SJCRH30 (cell line): ENCODE measurements at places on chromosomes 16 and 17. TPM values are rescaled to one million over a fixed set of nuclear protein-coding genes. Genes with fewer than 3 reads are reported as not detected.

GRCh38 chr17:41676058-41676419, 12.6 kb upstream of the EIF1 start:
- no peaks in the 10 kb centered on the region for H3K4me1 ChIP-seq
- H3K27ac ChIP-seq = no peak overlapping the region
- no peak overlapping the region for H3K4me3 ChIP-seq
- DNase-seq = no peak
- peaks cover 5% of the 10 kb centered on the region; the same call in 1 of the 2 replicates for H3K27me3 ChIP-seq
- H3K36me3 ChIP-seq = no peaks in the 10 kb centered on the region

The SEPTIN12 gene
- total RNA-seq = not detected in 2 replicates

- no peak overlapping the region for H3K4me3 ChIP-seq
- no peak overlapping the region for H3K27ac ChIP-seq
- no peaks in the 10 kb centered on the region for H3K27me3 ChIP-seq
- H3K36me3 ChIP-seq = no peaks in the 10 kb centered on the region
- DNase-seq = no peak
- no peaks in the 10 kb centered on the region for H3K4me1 ChIP-seq
These were observed 322.4 kb downstream of the CBLN1 start for GRCh38 chr16:48959204-48959603.

The SLC35G6 gene
- not detected in 2 replicates for total RNA-seq

The RFWD3 gene
- 40.9 and 42.2 TPM in 2 replicates for total RNA-seq

The CALB2 gene
- total RNA-seq = not detected in 2 replicates

- H3K4me3 ChIP-seq = no peak overlapping the region
- no peaks in the 10 kb centered on the region for H3K4me1 ChIP-seq
- H3K27me3 ChIP-seq = peaks cover 3% of the 10 kb centered on the region; the same call in 1 of the 2 replicates
- DNase-seq = no peak
These were observed 6.2 kb downstream of the AANAT start for GRCh38 chr17:76473541-76473985.

- DNase-seq = no peak
- H3K4me1 ChIP-seq = peaks cover 2% of the 10 kb centered on the region; the same call in 1 of the 2 replicates
- H3K36me3 ChIP-seq = peaks cover 4% of the 10 kb centered on the region; the same call in 1 of the 2 replicates
- no peak overlapping the region for H3K27ac ChIP-seq
- peak overlapping the region; percentile 86 for H3K4me3 ChIP-seq
These were observed 345 bp downstream of the TSC2 start for GRCh38 chr16:2048116-2048543.

The MFAP4 gene
- total RNA-seq = 79.6 and 82.5 TPM in 2 replicates

DNA sequence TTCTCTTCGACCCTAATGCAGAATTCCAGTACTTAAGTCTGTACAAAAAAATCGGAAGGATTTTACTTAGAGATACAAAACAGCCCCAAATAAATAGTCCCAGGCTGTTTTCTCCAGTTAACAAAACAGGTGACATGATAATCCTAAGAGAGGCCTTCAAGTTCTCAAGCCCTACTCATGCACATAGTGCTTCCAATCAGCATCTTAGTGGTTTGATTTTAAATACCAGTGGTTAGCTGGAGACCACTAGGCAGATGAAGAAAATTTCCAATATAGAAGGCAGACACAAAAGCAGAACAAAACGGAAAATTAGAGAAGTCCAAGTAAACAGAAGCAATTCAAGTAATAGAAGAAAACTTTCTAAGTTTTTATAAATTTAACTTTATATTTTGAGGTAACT, 5.2 kb upstream of the OR4D2 start:
- H3K4me1 ChIP-seq = no peaks in the 10 kb centered on the region
- H3K27me3 ChIP-seq = no peaks in the 10 kb centered on the region
- no peak overlapping the region for H3K4me3 ChIP-seq

The SPATA22 gene
- 1.8 and 2.2 TPM in 2 replicates for total RNA-seq

DNA sequence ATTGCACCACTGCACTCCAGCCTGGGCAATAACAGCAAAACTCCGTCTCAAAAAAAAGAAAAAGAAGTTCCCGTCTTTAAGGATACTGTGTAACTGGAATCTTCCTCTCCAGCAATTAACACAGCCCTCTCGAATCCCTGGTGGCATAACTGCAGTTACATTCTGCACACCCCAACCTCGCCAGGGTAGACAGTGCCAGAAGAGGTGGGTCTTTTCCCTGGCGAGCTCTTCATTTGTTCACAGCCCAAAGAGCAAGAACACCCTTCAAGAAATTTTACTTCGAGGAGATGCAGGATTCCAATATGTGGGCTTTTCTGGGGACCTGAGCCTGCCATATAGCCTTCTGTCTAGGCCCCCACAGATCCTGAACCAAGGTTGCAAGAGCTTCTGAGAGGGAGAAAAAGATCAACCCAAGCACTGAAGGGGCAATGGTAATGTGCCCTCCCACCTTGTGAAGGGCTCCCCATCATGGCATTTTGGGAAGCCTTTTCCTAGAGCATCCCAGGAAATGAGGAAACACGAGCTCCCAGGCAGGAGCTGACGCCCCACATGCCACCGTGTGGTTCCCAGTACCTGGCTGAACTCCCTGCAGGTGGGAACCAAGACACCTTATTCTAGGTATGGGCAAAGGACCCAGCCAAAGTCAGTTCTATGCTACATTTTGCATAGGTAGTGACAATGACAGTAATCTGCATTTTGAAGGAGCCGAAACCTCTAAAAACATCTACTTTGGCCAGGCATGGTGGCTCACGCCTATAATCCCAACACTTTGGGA, 26.9 kb downstream of the TK2 start:
- no peak for DNase-seq
- H3K36me3 ChIP-seq = no peaks in the 10 kb centered on the region
- H3K27me3 ChIP-seq = no peaks in the 10 kb centered on the region
- H3K4me3 ChIP-seq = no peak overlapping the region
- peak overlapping the region; percentile 8; the same call in 1 of the 2 replicates for H3K27ac ChIP-seq
